ENCODE measurements at places on chromosomes 5 and 9.

DNA sequence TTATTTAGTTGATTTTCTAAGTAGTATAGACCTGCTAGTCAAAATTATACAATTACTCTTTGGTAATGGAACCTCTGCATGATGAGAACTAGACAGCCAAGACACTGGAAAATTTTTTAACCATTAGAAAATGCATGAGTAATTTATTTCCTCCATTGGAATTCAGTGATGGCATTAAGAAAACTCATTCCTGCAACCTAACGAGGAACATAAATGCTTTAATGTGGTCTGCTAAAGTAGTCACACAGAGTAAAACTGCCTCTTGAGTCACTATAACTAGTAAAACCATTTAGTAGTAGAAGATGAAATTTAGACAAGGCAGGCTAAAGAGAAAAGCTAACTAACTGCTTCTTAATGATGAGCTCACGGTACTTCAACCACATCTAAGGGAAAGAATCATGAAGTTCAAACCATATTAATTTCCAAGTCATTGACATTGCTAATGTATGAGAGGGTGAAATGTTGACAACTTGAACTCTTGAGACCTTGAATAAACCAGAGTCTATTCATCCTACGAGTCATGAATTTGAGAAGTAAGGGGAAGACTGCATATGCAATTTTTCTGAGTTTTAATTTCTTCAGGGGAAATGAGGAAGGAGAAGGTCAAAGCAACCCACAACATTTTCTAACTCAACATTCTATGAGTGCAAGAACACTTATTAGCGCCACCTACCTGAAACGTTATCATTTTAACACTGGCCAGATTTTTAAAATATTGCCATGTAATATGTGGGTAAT, 74.4 kb downstream of the GLIS3 start:
- DNase-seq: no peak

DNA sequence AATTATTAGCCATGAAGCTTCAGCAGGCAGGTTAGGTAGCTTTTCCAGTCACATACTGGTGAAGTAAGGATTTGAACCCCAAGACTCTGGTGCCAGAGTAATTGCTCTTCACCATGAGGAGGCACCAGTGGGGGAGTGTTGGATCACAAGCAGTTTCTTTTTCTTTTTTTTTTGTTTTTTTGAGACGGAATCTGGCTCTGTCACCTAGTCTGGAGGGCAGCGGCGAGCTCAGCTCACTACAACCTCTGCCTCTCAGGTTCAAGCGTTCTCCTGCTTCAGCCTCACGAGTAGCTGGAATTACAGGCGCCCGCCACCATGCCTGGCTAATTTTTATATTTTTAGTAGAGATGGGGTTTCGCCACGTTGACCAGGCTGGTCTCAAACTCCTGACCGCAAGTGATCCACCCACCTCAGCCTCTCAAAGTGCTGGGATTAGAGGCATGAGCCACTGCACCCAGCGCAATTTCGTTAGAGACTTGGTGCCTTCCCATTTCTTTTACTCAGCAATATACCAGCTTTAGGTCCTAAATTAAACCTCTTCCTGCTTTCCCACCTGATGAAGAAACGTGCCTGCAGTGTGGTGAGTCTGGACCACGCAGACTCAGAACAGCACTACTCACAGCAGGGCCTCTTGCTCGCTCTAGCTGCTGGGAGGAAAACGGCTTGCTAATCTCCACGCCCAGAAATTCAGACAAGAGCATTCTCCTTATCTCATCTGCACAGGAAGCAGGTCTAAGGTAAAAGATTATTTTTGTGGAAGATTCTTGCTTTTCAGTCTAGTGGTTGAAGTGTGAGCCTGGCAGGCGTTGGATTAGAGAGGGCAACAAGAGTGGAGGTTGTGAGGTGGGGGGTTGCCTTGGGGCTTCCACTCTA, at the start of gene S100Z:
S100Z (plus strand) TSS at position 596 of the 873 bp plus-strand sequence. CDS start 25,346 bp downstream, outside the sequence.
- no peak for DNase-seq

DNA sequence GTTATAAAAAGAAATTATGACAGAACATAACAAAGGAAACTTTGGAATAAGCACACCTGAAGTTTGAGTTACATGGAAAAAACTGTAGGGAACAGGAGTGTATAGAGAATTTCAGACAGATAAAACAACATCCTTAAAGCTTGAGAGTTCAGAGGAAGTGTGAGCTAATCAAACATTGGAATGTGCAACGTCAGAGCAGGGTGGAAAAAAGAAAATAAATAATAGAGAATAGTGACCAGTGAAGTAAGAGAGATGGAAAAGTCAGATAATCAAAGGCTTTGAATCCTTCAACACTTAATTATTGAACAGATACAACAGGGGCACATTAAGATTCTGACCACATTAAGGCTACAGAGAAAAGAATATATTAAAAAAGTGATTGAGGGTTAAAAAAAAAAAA, 128.5 kb upstream of the CDH10 start:
- DNase-seq: no peak

DNA sequence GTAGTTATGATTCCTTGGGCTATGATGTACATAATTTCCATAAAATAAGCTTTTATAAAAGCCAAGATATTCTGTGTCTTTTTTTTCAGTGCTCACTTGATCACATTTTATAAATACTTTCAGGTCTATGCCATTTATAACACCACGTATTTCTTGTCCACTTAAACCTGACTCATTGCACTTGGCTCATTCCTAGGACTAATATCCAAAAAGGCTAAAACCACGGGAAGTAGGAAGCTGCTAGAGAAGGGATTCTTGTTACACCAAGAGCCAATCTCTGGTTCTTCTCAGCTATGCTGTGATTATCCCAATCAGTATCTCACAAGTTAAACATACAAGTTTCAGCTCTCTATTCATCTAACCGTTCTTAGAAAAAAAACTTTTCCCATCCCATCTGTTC, 80.4 kb upstream of the CDH6 start:
- no peak for DNase-seq

DNA sequence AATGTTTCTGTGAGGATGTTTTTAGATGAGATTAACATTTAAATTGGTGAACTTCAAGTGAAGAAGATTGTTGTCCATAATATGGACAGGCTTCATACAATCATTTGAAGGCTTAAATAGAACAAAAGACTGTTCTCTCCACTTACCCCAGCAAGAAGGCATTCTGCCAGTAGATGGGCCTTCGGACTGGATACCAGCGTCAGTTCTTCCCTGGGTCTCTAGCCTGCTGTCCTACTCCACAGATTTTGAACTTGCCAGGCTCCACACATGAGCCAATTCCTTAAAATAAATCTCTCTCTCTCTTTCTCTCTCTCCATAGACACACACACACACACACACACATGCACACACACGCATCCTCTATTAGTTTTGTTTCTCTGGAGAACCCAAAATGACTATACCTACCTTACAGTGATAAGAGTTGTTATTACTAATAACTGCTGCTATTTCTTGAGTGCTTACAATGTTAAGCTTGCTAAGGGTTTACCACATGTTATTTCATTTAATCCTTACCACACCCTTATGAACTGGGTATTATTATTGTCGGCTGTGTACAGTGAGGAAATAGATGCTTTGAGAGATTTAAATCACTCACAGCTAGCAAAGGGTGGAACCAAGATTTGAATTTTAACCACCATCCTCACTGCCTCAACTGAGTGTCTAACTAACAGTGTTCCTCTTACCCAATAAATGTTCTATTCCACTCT, 19.8 kb upstream of the IQGAP2 start:
- no peak for DNase-seq

DNA sequence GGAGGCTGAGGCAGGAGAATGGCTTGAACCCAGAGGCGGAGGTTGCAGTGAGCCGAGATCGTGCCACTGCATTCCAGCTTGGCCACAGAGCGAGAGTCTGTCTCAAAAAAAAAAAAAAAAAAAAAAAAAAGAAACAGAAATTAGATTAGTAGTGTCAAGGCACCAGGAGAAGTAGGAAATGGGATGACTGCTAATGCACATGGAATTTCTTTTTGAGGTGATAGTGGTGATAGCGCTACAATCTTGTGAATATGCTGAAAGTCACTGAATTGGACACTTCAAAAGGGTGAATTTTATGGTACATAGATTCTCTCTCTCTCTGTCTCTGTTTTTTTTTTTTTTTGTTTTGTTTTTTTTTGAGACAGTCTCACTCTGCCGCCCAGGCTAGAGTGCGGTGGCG, 42.1 kb upstream of the SUB1 start:
- no peak for DNase-seq

DNA sequence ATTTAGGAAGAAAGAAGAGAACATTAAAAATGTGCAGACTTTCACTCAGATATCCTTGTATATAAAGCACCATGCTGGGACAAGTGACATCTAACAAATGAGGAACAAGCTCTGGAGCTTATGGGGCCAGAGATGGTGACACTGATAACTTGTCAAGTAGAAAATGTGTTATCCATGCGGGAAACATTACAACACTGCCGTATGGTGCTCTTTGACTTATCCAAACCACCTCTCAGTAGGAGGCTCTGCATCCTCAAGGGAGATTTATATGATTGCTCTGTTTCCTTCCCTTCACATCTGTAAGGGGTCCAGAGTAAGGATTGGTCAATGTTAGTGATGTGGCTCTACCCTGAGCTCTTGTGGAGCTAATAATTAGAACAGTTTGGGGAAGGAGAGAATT, 23.5 kb downstream of the KCTD16 start:
- DNase-seq: no peak

- no peak for DNase-seq
These were observed 50.8 kb downstream of the F2R start for GRCh38 chr5:76766746-76767145.

DNA sequence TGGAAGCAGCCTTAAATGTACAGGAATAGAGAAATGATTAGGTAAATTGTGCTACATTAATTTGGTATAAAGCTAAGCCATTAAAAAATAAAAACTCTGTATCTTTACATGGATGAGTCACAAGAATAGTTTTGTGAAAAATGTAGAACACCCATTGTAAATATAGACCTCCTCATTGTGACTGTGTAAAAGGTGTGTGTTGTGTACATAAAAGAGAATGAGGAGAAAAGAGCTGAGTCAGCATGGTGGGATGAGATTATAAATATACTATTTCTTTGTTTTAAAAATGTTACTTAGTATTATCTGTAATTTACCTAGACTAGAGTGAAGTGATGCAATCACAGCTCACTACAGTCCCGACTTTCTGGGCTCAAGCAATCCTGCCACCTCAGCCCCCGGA, 250.5 kb downstream of the KIAA0825 start:
- no peak for DNase-seq

DNA sequence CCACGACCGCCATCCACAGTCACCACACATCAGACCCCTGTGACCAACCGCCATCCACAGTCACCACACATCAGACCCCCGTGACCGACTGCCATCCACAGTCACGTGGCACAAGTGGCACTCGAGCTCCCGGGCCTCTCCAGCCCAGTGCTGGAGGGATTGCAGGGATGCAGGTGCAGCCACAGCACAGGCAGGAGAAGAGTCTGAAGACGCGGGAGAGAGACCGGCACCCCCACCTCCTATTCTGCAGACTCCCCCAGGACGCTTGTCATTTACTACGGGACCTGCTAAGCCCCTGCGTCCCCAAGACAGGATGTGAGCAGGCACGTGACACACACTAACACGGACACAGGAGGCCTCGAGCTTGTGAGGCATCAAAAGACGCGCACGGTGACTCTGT, 21.1 kb downstream of the TERT start:
- no peak for DNase-seq

DNA sequence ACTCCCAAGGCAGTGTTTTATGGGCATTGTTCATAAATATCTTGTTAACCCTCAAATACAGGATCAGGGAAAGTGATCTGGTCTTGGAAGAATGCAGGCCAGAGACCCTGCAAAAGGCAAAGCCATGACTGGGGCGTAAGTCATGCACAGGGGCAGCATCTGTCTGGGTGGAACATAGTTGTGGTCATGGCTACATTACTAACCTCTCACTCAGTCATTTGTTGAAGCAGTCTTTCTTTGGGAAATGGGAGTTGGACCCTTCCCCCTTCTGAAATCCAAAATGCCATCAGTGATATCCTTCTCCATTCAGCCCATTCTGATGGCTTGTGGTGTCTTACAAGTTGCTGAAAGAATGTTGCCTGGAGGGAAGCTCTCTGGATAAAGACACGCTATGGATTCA, 68.1 kb downstream of the GDNF start:
- no peak for DNase-seq

DNA sequence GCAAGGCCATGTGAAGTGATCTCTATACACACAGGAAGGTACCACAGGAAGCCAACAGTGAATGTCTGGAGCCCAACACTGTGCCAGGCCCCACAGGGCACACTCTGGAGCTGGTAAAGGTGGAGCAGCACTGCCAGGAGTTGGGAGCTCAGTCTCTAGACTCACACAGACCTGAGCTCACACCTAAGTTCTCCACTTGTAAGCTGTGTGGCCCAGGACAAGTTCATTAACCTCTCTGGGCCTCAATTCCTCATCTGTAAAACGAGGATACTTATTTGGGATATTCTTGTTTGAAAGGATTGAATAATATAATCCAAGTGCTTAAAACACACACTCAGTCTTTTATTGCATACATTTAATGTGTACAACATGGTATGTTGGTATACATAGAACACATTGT, 60.6 kb upstream of the IQGAP2 start:
- no peak for DNase-seq

DNA sequence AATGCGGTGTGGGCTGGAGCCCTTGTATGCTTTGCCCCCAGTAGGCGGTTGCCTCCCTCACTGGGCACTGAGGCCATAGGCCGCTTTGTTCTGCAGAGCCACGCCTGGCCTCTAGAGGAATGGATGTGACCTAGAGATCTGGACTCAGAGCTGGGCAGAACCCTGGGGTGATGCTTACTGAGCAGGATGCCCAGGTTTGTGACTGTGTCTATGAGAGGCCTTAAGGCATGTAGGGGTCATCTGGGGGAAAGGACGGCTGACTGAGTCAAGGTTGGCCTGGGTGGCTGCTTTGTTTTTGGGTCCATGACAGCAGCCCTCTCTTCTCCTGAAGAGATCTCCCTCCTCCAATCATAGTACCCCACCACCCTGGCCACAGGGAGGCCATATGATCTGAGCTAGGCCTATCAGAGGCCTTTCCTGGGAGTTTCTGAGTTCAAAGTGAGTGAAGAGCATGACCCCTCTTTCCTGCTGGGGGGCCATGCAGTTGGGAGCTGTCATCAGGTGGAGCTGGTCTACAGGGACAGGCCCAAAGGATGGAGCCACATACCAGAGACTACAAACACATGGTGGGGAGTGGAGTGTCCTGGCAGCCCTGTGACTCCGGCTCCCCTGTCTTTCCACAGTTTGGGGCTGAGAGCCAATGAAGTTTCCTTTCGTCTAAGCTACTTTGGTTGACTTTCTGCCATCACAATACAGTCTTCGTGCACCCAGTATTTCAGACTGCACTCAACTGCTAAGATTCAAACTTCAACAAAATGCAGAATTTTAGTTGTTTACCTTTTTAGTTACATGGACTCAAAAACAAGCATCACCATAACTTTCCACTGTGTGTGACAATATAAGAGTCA, 165.4 kb downstream of the AUH start:
- no peak for DNase-seq

- DNase-seq: no peak
These were observed 14.0 kb downstream of the ARL15 start for GRCh38 chr5:54296386-54296785.

DNA sequence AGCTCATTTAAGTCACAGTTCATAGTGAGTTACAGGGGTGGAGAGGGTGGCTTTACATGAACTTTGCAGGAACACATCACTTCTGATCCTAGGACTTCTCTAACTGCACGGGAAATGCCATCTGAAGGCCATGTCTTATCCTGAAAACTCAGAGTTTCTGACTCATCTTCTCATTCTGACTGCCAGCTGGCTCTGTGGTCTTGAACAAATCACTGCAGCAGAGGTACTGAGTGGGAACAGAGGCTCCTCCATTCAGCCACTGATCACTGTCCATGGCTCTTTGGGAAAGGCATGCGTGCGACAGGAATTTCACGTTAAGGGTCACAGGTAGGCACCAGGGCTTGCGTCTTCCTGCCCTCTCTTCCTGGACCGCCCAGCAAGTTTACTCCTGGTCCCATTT, 114.6 kb upstream of the LRRTM2 start:
- DNase-seq: no peak

- no peak for DNase-seq
These were observed 428 bp downstream of the EFNA5 start for GRCh38 chr5:107670087-107670931.

All from stimulated activated CD8-positive, alpha-beta memory T cell treated with anti-CD3 and anti-CD28 coated beads, Interleukin-7, amount 100 ng/mL, for 24 hours (primary cell).